ENCODE measurements at places on chromosomes 11 and 22.

DNA sequence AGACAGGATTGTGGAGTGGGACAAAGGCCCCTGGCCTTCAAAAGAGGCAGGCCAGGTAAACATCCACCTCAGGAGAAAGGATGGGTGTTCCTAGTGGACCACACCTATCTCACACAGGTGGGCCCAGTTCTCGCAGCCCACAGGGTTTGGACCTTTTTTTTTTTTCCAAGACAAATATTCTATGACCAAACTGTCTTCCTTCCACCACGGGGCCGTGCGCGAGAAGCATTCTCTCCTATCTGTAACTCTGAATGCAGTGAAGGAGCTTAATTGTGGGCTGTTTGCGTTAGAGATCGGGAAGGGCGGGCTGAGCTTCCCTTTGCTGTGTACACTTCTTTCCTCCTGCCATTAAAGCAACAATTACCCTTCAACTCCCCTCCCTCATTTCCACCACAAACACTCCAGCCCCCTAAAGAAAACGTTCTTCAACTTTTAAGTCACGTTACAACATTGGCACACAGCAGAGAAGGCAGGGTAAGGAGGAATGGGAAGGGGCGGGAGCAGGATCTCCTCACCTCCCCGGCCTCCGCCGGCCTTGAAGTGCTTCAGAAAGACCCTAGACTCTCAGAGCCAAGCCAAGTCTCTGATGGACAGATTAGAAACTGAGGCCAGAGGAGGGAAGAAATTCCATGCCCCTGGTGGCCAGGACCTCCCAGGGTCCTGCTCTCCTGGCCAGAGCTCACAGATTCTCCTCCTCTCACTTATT lies 238.4 kb downstream of the BUD13 start:
- no peak for DNase-seq

- no peak for DNase-seq
Measured at GRCh38 chr11:83835423-83835822, 549.3 kb upstream of the CCDC90B start.

DNA sequence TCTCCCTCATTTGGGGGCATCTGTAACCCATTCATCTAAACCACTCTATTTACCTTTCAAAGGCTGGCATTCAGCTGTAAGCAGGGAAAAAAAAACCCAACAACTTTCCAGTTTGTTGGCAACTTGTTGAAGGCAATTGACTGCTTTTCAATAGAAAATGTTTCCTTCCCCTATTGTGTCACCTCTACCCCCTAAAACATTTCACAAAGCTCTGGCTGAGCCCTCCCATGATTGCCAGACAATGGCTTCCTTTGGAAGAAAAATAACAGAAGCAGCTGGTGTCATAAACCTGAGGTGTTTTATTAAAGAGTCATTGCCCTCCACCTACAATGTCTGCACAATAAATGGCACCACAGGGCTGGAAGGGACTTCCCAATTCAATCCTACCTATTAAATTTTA lies 22.1 kb upstream of the PSMA1 start:
- no peak for DNase-seq

- DNase-seq, result no peak
Measured at GRCh38 chr11:45475173-45475572, 189.0 kb upstream of the SYT13 start.

GRCh38 chr22:36454916-36455570 lies 26.4 kb downstream of the TXN2 start:
- DNase-seq, result peak; percentile 62

- no peak for DNase-seq
Measured at GRCh38 chr11:16169956-16170847, 186.1 kb downstream of the SOX6 start.

DNA sequence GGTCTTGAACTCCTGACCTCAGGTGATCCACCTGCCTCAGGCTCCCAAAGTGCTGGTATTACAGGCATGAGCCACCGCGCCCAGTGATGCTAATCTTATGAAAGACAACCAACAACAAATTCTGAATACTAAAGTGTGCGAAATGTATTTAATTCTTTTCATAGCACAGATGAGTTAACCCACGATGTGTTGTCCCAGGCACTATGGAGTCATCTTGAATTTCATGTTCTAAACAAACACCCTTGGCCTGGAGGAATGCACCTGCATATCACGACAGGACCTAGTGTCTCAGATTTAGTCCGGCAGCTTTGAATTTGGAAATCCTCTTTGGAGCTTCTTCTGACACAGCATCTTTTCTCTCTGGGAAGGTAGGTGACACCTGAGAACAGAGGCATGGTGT lies 16.2 kb upstream of the VPREB1 start:
- DNase-seq, result no peak

GRCh38 chr11:27507557-27508322 lies 1.2 kb upstream of the LIN7C start:
- no peak for DNase-seq

DNA sequence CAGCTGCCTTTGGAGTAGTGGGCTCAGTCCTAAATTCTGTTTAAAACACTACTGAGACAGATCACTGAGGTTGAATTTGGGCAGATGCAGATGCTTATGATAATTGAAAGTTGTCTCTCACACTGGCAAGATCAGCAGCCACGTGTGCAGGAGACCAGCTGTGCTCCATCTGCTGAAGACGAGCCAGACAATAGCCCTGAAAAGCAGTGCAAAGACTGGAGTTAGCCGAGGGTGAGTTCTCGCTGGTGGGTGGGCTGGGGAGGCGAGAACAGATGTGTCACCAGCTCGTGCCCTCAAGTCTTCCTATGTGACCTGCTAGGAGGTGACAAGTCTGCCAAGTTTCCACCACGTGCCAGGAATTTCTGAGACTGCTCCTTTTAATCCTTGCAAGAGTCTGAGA lies 661.3 kb upstream of the B3GAT1 start:
- DNase-seq, result no peak

DNA sequence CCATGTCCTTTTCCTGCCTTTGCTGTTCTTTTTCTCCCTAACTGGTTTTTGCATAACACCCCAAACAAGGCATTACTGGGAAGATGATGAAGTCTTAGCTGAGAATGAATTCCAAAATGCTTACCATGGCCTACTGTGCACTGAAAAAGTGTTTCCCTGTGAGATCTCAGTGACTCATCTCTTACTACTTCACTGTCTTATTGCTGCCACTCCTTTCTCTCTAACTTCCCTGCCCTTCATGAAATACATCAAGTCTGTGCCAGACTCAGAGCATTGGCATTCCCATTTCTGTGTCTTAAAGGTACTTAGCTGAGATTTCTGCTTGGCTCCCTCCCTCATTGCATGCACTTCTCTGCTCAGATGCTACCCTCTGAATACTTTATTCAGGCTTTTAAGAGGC lies 49.1 kb upstream of the MUC15 start:
- peak; percentile 60 for DNase-seq

- no peak for DNase-seq
Measured at GRCh38 chr11:112227471-112227870, 1.2 kb downstream of the PTS start.

DNA sequence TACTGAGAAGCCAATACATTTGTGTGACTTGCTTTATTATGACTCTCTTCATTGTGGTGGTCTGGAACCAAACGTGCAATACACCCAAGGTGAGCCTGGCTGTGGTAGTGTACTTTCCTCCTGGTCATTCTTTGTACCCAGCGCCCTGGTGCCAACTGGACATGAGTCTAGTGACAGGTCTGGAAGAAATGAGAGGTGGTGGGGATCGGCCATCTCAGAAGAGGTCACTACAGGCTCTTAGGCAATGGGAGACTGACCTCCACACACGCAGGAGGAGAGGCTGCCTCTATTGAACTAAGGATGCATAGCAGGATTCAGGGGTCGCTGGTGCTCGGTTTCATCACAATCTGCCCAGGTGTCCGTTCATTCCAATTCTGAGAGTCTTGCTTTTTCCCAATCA lies 56.4 kb upstream of the RTL6 start:
- no peak for DNase-seq

DNA sequence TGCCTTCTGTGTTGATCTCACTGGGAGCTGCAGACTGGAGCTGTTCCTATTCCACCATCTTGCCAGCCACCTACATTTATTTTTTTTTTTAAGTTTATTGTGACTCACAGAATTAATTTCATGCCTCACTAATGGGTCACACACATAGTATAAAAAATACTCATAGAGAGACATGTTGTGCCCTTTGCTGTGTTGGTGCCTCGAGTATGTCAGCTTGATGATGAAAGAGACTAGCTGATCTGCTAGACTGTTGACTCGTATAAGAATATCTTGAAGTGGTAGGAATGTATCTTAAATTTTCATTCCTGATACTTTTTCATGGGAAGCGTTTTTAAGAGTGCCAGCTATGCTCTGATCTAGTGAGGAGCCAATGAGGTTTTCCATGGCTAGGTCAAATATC lies 28.6 kb upstream of the AMPD3 start:
- no peak for DNase-seq

DNA sequence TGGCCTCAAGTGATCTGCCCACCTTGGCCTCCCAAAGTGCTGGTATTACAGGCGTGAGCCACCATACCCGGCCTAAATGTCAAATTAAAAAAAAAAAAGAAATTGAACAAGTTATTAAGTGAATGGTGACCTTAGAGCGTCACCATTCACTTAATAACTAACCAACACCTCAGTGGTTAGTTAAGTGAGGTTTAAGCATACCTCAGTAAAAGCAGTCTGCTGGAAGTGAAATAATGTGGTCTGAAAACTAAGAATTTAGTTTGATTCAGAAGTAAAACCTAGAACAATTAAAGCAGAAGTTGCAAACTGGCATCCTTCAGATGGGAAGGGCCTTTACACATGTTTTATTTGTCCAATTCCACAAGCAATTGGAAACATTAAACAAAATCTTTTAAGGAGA lies 71.5 kb downstream of the FCHSD2 start:
- no peak for DNase-seq

DNA sequence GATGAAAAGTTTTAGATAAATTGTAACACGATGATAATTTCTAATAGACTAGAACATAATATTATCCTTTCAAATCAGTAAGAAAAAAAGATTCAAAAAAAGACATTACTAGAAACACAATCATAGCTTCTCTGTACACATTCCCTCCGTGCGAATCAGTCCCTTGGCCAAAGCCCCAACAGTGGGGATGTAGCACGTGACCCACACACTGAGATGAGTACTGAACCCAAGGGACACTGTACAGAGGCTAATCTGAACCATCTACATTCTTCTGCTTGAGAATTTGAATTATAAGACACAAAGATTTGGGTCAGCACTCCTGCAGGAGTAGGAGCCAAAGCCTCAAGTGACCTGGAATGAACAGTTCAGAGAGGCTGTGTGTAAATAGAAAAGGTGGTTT lies 353.7 kb downstream of the INSC start:
- peak; percentile 4 for DNase-seq

DNA sequence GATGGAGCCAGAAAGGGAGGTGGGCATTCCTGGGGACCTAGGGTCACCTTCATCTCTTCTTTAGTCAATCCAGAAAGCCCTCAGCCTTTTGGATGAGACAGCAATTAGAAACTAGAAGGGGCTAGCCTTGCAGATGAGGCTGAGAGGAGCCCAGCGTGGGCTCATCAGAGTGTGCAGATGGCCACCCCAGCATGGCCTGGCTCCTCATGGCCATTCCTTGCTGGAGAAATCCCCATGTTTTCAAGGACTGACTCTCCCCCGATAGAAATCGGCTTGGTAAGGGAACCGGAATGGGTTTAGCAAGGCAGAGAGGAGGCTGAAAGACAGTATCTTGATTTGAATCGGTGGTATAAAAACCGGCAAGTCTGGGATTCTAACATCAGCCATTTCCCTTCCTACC lies 274.6 kb downstream of the BUD13 start:
- DNase-seq, result no peak

DNA sequence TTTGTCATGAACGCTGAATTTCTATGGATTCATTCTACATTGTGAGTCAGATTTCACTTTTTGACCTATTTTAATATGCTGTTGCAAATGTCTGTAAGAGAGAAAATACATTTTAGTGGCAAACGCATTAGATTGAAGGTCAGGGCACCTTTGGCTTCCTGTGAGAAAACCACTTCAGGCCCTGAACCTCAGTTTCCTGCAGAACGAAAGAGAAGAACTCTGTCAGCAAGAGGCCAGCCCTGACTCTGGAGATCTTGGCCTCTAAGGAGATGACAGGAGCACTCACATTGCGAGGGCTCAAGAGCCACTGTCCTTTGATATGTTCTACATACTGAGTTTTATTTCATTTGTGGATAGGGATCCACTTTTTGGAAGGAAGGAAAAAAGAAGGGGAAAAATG lies 83.6 kb downstream of the KCNJ1 start:
- no peak for DNase-seq

- no peak for DNase-seq
Measured at GRCh38 chr11:96151501-96151900, 191.5 kb downstream of the MAML2 start.

- no peak for DNase-seq
Measured at GRCh38 chr11:1202154-1202775, 20.6 kb upstream of the MUC5B start.

DNA sequence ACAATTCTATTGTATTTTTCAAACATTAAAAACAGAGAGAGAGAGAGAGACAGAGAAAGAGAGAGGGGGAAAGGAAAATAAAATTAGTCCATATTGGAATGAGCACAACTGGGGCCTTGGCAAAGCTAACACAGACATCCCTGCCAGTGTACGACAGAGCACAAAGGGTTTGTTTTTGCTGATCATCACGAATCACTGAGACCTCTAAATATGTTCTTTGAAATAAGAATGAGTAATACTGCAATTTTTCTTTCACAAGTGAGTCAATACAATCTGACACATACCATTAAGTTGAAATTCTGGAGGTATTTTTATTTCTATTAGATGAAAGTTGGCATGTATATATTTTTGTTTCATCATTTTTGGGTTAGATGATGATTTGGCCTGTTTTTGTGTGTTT lies 27.0 kb upstream of the LRRC4C start:
- DNase-seq, result peak; percentile 28

- no peak for DNase-seq
Measured at GRCh38 chr11:72358466-72359405, 75.6 kb downstream of the CLPB start.

GRCh38 chr11:35106595-35106994 lies 32.4 kb upstream of the CD44 start:
- no peak for DNase-seq

DNA sequence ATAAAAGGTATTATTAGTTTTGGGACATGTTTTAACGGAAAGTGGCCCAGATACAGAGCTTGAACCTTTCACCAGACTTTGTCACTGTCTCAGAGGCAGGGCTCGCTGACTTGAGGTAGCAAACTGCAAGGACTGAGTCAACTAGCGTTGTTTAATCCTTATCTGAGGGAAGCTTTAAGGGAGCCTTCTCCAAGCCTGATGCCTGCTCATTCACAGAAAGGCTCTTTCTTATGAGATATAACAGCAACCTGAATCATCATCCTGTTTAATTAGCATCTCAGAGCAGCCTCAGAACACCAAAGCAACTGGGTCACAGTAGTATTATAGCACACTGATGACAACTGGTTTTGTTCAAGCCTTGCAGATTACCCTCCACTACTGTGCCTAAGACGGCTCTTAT lies 54.2 kb upstream of the CYP2D6 start:
- no peak for DNase-seq
